ENCODE measurements at places on chromosomes 7 and 10.

GRCh38 chr7:27933671-27934565 lies 194.0 kb downstream of the TAX1BP1 start:
- DNase-seq, result peak; percentile 93

DNA sequence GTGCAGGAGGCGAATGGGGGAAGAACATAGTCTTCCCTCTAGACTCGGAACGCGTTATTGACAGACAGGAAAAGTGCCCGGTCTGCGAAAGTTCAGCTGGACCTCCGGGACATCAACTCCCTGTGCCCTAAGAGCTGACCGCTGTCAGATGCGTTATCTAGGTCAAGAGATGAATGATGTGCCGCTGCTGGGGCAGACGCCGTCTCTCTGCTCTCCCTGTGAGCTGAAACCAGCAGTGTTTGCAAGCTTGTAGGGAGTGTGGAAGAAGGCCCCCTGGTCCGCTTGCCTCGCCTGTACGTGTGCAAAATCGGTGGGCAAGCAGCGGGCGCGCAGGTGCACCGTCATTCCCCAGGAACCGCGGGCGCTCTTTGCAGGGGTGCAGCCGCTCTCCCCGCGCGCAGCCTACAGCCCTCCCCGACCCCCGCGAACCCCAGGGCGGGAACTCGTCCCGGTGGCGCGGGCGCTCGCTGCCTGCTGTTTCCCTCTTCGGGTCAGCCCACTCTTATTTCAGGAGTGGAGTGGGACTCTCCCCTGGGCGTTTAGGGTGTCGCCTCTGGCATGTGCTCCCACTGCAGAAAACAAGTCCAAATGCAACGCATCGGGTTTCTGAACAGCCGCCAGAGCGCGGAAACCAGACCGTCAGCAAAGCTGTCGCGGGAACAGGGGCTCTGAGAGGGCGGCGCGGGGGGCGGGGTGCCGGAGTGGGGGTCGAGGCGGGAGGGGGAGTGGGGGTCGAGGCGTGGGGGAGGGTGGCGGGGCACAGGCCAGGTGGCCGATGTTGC lies 1.8 kb upstream of the PFKFB3 start:
- DNase-seq, result peak; percentile 38

GRCh38 chr10:18278181-18278580 lies 138.0 kb downstream of the CACNB2 start:
- no peak for DNase-seq

GRCh38 chr10:13831711-13832141 lies 245.0 kb downstream of the PRPF18 start:
- no peak for DNase-seq

DNA sequence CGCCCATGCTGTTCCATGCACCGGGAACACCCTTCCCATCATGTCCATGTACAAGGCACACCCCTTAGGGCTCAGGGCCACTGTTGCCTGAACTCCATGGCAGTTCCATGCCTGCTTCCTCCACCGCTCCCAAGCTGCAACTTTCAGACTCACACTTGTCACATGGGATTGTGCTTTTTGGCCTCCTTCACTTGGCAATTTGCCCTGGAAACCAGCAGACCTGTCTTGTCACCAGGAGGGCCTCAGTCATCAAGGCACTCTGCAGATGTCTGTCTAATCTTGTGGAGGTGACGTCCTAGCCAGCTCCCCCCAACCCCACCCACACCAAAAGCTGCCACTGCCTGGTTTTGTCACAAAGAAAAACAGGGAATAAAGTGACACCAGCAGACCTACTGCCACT lies 47.5 kb downstream of the CARD11 start:
- DNase-seq, result no peak

DNA sequence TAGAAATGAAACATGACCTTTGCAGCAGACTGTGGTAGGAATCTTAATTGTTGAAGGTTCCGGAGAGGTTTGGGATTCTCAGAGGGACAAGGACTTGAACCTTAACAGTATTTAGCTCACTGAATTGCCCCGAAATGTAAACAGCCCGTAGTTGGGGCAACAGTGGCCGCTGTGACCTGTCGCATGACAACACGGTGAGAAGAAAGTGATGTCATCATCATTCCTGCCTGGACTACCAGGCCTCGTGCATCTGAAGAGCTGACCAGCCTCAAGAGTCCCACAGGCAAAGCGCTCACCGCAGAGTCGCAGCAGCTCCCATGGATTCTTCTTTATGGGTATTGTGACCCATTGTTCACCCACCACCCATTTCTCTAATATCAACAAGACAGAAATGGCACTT lies 250.6 kb downstream of the KLF6 start:
- DNase-seq, result no peak

DNA sequence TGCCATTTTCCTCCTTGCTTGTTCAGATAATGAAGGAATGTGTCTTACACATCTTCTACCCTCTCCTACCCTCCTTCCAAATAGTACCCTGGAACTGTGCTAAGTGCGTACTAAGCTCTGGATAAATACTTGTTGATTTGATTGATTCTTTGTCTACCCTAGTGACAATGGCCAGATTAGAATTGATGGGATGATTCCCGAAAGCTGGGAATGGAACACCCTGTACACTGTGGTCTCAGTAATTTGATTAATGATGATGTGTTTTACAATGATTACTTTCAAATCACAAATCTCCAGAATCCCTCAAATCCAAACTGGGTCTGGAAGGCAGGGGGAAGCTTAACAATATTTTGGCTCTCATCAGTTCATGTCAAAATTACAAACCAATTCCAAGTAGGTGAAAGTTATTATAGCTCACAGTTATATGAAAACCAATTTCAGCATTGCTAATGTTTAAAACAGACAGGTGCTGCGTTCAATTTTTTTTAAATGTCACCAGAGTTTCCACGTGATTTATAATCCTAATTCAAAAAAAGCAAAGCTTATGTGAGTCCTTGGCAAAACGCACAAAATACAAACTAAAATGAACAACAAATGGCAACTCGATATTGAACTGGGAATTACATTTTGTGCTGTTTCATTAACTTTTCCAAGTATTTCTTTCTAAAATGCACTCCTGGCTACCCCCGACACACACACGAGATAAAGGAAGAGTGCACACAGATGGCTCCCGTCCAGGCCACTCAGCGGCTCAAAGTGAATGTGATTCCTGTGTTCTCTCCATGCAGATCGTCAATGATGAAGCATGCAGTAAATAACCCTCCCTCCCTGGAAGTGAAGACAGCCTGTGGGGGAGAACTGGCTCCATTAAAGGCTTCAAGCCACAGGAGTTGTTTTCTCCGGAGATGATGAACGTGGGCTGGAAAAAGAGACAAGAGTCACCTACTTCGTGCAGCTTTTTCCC lies 21.7 kb upstream of the ADRB1 start:
- DNase-seq, result peak; percentile 47

DNA sequence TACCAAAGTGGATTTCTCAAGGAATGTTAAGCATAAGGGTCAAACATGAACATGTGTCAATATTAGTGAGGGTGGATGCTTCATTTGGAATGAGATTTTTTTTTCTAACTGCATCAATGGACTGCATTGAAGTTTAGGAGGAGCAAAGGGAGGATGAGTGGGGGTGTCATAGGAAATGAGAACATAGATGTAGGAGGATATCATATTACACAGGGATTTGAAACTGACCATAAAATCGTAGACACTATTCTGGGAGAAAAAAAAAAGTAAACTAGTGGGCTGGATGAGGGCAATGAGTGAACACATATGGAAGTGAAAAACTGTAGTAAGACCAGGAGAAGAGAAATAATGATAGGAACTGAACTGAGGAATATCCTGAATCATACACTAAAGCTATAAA lies 109.4 kb downstream of the SEMA3A start:
- DNase-seq, result no peak
